ENCODE measurements at places on chromosomes 13 and 19. TPM values are rescaled to one million over a fixed set of nuclear protein-coding genes. Genes with fewer than 3 reads are reported as not detected.

Gene ZNF729
- total RNA-seq: not detected

GRCh38 chr13:23320926-23321534 is 112.5 kb downstream of the SACS start:
- no peak for DNase-seq

- no peak for DNase-seq
These were observed 49.5 kb upstream of the PABPC3 start for GRCh38 chr13:25046274-25046984.

- no peak for DNase-seq
These were observed 328.6 kb downstream of the TBC1D4 start for GRCh38 chr13:75153386-75153785.

DNA sequence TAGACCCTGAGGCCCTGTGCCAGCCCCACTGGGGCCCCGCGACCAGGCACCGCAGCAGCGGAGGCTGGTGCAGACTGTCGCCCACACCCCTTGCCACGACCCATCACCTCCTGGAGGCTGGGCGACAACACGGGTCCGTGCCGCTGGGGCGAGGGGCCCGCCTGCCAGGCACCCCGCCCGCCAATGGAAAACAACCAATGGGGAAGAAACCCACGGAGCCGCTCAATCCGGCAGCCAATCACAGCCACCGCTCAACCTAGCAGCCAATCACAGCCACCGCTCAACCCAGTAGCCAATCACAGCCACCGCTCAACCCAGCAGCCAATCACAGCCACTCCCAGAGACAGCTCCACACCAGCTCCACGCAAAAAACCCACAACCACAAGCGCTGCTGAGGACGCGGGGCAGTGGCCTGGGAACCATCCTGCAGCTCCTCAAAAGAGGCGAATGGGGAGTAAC is 29.7 kb downstream of the GPX4 start:
- peak; percentile 79 for DNase-seq

Gene ZSCAN5C
- total RNA-seq: not detected

Gene ZNF432
- 6.2 TPM for total RNA-seq

- no peak for DNase-seq
These were observed 904 bp upstream of the SOX1 start for GRCh38 chr13:112065867-112066623.

GRCh38 chr13:77168237-77168636 is 141.3 kb upstream of the FBXL3 start:
- no peak for DNase-seq

GRCh38 chr13:74090397-74090796 is 43.8 kb downstream of the KLF12 start:
- DNase-seq: no peak

DNA sequence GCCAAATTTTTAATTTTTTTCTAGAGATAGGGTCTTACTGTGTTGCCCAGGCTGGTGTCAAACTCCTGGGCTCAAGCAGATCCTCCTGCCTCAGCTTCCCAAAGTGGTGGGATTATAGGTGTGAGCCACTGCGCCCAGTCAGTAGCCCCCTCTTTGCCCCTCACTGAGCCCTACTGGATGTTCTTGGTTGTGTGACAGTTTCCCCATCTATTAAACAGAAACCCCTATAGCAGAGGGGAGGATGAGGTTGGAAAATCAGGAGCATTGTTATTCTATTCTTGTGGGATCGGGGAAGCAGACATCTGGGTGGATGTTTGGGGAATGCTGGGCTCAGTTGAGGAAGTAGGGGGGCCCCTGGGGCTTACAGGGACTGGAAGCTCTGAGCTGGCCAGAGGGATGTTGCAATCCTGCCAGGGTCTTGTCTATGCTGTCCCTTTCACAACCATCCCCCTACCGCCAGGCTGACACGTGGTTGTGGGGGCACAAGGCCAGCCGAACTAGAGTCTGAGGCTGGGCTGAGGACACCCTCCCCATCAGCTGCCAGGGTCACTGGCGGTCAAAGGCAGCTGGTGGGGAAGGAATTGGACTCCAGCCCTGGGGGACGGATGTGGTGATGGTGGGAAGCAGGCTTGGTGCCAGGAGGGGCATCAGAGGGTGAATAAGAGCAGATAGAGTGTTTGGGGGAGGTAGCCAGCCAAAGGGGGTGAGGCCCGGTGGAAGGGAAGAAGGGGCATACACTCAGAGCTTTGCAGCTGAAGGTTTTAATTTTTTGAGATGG is 10.9 kb downstream of the APOC1 start:
- DNase-seq: no peak

DNA sequence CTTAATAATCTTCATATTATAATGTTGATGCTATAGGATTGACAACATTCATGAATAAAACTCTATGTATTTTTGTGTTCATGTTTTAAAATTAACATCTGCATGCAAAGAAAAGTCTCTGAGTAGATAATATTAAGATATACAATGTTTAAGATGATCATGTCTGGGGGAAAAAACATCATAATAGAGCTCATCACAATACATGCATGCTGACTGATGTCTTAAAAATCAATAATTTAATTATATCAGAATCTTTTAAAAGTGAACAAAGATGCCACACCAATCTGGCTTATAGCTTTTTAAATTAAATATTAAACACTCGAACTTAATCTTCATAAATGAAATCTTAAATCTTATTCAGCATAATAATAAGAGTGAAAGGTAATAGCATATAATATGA is 933.9 kb upstream of the MIR17HG start:
- no peak for DNase-seq

GRCh38 chr13:24685314-24685713 is 5.1 kb downstream of the ATP12A start:
- no peak for DNase-seq

DNA sequence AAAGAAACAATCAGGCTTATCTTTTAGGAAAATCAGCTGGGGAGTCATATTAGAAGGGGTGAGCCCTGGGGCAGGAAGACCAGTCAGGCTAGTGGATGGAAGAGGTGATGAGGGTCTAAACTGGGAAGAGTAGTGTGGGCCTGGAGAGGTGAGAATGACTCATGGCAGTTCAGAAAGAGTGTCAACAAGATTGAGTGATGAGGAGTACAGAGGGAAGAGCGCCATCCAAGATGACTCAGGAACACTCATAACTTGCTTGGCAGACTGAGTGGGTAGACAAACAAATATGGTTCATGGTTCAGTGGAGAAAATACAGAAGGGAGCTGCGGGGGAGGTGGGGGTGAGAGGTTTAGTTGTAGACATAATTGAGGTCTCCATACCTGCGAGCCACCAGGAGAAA is 17.3 kb upstream of the CLDN10 start:
- no peak for DNase-seq

DNA sequence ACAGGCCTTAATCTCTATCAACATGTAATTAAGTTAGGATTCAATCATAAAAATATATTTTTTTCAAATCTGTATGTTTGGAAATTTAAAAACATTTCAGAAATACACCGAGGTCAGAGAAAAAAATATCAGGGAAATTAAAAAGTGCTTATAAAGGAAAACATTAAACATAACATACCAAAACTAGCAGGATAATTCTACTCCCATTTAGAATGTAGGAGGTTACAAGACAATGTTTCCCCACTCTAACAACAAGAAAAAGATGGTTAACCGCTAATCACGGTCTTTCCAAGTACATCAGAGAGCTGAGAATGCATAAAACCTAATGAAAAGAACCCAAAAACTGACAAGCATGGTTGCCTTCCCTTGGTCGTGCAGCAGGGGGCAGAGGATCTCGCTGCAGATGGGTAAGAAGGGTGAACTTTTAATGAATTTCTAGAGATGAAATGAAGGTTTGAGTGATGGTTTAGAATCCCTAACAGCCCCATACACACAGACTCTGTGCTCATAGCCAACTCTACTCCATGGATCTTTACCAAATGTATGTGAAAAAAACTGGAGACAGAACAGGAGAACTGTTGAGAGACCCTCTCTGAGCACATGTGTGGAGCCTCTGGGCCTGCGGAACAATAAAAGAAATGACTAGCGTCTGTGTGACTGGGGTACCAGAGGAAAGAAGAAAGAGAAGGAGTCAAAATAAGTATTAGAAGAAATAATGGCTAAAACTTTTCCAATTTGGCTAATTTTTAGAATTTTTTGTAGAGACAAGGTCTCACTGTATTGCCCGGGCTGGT is 51.3 kb upstream of the LSM14A start:
- DNase-seq: peak; percentile 77

- no peak for DNase-seq
These were observed 1.4 kb downstream of the MYCBP2 start for GRCh38 chr13:77325371-77325980.

Gene SHISA7
- not detected for total RNA-seq

DNA sequence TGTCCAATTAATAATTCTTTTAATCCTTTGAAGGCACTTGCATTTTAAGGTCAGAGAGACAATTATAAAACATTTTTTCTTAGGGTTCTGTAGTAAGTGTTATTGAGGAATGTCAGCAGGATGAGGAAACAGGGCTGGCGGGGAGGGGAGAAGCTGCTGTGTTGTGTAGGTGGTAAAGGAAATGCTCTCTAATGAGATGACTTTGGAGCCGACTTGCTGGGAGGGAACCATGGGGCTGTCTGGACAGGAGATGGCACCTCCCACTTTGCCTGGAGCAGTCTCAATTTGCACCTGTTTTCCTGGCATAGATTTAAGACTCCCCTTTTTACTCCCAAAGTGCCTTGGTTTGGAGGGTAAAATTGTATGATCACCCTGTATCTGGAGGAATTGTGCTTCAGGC is 230.4 kb downstream of the ATP8A2 start:
- DNase-seq: no peak

Gene KLK14
- 0.69 TPM for total RNA-seq

DNA sequence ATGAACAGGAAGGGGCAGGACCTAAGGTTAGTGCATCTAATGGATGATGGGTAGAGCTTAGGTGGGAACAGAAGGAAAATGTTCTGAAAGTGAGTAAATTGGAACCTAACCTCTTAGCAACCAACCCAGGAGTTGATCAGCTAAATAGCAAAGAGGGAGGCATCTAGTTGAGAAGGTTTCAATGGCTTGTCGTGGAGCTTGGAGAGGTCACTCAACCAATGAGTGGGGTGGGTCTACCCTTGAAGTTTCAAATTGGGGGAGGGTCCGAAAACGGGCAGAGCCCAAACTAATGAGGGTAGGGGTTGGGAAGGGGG is 5.7 kb upstream of the SHKBP1 start:
- no peak for DNase-seq

DNA sequence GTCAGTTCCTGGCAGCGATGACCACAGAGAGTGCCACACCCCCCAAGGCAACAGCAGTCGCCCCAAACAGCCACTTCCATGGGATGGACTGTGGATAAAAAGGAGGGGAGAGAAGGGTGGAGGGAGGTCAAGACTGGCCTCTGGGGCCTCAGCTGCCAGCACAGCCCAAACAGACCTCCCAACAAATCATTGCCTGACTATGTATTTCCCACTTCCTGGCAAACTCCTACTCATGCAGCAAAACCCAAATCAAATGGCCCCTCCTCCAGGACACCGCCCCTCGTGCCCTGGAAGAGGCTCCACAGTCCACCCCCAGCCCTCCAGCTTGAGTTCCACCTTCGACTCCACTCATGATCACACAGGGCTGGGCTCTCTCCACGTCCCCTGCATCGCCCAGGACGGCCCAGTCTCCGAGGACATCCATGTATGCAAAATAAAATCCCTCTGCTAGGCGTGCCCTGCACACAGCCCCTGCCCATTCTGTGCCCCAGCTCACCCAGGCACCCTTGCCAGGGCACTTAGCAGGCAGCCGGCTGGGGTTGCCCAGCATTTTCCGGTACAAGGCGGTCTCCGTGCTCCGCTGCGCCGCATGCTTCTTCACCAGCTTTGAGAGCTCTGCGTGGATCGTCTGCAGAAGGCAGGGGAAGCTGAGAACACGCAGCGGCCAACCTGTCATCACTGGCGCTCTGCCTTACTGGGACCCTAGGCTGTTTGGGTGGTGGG is 10.5 kb upstream of the ELL start:
- no peak for DNase-seq

Gene ZNF700
- total RNA-seq: 12.3 TPM

Gene LGALS14
- total RNA-seq: 1.2 TPM

DNA sequence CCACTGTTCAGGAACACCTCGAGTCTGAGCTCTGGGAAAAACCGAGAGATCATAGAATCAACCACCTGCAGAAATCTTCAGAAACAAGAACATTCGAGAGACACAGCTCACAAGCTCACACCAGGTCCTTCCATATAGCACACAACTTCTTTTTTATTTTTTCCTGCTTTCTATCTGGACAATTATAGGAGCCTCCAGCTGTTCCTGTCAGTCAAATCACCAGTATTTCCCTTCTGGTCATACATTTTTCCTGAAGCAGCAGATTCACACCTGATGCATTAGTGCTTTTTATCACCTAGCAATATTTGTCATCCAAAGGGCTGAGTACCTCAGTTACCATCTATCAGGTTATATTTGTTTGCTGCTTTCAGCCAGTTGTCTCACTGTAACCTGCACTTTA is 323.5 kb downstream of the FOXO1 start:
- no peak for DNase-seq

Gene MYCBP2
- total RNA-seq: 70.4 TPM

Gene ICAM4
- total RNA-seq: not detected

Gene C1QTNF9
- not detected for total RNA-seq

DNA sequence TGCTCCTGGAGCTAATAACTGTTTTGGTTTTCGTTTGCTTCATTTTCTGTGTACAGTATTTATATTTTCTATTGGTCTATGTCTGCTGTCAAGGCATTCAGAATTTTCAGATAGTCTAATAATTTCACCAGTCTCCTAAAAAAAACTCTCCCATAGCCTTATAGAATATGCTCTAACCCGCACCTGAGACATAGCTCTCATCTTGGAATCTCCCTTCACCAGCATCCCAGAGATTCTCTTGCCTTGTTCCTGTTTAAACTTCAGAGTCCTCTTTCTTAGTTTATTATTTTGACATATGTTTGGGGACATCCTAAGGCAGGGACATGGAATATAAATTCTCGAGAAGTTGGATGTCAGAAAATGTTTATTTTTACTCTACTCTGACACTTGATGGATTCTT is 58.3 kb upstream of the MED4 start:
- no peak for DNase-seq

Gene HIPK4
- total RNA-seq: not detected

Gene TMEM38A
- 0.83 TPM for total RNA-seq

DNA sequence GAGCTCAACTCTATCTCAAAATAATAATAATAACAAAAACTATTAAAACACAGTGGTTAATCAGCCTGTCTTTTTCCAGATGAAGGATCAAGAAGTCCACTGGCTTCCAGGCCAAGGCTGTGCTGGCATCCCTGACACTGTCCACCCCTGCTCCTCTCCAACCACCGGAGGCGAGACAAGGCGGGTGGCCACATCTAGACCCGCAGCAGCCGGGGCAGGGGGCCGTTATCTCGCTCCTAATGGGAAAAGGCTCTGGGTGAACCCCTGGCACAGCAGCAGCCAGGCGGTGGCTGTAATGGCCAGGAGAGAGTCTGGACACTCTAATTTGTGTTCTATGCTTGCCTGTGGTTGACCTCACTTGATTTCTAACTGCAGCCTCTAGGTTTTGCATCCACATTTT is 158.0 kb upstream of the SOX1 start:
- no peak for DNase-seq

Data from activated naive CD4-positive, alpha-beta T cell treated with anti-CD3 and anti-CD28 coated beads for 36 hours (primary cell).